ENCODE measurements at places on chromosomes 5 and 9. TPM values are rescaled to one million over a fixed set of nuclear protein-coding genes. Genes with fewer than 3 reads are reported as not detected.

- DNase-seq: no peak
Measured at GRCh38 chr9:127136880-127137639, 14.6 kb upstream of the ANGPTL2 start.

Gene SPINK7
- total RNA-seq: not detected

GRCh38 chr5:140548300-140548688, 832 bp downstream of the EIF4EBP3 start:
- no peak for DNase-seq

Gene TRIO
- 310 TPM for total RNA-seq

- no peak for DNase-seq
Measured at GRCh38 chr9:76191493-76191892, 202.7 kb downstream of the RFK start.

- DNase-seq: peak; percentile 47
Measured at GRCh38 chr9:114156657-114157421, 1.5 kb downstream of the COL27A1 start.

DNA sequence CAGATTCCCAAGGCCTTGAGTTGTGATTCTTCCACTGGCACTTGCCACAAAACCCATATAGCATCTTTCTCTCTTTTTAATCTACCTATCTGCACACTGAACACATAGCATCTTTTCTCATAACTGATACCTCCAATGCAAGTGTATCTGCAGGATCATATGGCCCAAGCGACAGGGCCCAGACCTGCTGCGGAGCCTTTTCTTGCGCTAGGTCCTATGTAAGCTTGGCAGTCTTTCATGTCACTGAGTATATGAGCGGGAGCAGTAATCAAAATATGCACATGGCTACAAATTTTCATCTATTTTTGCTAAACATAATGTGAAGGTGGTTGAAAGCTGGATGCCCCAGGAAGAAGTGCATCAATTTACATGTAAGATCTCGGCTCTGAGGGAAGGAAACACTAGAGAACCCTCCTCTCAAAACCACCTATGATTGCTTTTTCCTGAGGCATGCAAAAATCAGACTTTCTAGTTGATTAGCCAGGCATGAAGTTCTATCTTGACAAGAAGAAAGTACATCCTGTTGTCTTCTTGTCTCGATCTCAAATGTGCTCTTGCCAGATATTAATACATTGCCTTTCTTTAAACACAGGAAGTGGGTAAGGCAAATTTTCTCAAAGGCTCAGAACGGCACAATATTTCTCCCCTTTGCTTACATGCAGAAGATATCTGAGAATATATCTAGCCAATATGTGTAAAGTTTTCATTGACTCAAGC, 26.9 kb upstream of the CEMIP2 start:
- DNase-seq: no peak

GRCh38 chr5:1642621-1643061, 118.9 kb upstream of the LPCAT1 start:
- no peak for DNase-seq

DNA sequence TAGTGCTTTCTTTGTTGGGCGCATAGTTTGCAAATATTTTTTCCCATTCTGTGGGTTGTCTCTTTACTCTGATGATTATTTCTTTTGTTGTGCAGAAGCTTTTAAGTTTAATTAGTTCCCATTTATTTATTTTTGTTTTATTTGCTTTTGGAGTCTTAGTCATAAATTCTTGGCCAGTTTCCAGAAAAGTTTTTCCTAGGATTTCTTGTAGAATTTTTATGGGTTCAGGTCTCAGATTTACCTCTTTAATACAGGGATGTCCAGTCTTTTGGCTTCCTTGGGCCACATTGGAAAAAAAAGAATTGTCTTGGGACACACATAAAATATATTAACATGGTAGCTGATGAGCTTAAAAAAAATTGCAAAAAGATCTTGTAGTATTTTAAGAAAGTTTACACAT, 122.0 kb downstream of the WDR70 start:
- DNase-seq: no peak

Gene UBE2R2
- total RNA-seq: 28.5 TPM

DNA sequence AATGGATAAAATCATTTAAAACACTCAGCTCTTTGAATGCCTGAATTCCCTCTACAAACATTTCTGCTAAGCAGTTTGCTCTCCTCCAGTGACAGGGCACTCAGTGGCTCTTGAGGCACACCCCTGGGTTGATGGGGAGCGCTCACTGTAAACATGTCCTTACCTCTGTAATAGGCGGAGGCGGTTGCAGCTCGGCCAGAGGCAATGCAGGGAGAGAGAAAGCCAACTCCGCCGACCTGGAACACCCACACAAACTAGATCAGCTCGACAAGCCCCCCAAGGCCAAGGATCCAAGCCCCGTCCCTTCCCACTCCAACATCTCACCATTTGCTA, 329 bp downstream of the CDC23 start:
- DNase-seq: peak; percentile 18

DNA sequence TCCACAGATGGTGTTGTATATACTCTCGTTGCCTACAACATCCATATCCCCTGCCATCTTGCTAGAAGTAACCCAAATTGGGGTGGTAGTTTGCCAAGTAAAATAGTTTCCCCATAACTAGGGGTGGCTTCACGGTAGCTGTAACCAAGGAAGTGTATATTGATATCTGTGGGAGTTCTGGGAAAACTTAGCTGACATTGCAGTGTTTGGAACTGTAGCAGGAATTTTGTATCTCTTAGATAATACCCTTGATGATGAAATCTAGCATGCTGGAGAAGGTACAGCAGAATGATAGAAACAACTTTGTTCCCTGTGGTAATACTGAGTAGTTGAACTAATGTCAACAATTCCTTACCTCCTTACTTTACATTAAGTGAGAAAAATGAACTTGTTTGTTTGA, 29.8 kb downstream of the FBXL7 start:
- no peak for DNase-seq

Gene GRXCR2
- total RNA-seq: not detected

GRCh38 chr9:122806661-122807060, 6.7 kb downstream of the OR1K1 start:
- no peak for DNase-seq

DNA sequence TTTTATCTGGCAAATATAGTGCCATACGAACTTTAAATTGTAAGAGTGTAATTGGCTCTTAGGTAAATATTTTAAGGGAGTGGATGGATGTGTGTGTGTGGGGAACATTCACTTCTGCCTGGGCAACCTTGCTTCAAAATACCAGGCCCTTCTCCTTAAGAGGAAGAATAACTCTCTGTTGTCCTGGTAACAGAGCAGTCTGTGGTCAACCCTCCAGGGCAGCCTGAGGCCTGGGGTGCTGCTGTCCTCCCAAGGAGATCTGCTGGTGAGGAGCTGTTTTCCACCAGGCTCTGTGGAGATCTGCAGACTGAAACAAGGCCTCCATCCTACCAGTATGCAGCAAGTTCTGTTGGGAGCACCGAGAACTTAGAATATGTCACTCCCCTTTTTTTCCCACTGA, 325.2 kb downstream of the PSAT1 start:
- DNase-seq: no peak

Gene HTR1A
- total RNA-seq: 20.4 TPM

Gene RANBP3L
- total RNA-seq: 10.6 TPM

Gene FOXD4L3
- not detected for total RNA-seq

DNA sequence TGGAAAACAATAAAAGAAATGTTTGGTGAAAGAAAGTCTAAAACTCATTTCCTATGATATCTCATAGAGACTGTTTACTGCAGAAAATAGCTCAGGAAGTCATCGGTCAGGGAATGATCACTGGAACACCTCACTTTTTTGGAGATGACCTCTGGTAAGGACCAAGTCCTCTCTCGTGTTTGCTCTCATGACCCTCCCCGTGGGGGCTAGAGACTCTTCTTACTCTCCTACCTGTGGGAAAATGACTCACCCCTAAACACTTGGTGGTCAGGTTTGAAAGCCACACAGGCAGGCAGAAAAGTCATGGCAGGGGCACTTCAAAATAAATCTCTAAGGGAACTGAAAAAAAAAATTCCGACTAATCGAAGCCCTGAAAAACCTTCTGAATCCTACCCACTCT, 48.2 kb downstream of the FAM240B start:
- no peak for DNase-seq

Gene ANKRD20A1
- total RNA-seq: 6.5 TPM

DNA sequence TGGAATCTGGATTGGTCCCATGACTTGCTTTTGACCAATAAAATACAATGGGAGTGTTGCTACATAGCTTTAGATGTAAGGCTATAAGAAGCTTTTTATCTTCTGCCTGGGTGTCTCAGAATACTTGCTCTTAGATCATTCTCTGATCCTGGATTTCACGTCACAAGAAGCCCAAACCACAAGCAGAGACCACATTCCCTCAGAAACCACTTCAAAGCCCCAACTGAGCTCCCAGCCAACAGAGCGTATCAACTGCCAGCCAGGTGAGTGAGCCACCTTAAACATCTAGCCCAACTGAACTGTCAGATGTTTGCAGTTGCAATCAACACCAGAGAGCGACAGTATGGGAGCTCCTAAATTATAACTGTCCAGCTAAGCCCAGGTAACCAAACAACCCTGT, 687.1 kb downstream of the TLE1 start:
- no peak for DNase-seq

DNA sequence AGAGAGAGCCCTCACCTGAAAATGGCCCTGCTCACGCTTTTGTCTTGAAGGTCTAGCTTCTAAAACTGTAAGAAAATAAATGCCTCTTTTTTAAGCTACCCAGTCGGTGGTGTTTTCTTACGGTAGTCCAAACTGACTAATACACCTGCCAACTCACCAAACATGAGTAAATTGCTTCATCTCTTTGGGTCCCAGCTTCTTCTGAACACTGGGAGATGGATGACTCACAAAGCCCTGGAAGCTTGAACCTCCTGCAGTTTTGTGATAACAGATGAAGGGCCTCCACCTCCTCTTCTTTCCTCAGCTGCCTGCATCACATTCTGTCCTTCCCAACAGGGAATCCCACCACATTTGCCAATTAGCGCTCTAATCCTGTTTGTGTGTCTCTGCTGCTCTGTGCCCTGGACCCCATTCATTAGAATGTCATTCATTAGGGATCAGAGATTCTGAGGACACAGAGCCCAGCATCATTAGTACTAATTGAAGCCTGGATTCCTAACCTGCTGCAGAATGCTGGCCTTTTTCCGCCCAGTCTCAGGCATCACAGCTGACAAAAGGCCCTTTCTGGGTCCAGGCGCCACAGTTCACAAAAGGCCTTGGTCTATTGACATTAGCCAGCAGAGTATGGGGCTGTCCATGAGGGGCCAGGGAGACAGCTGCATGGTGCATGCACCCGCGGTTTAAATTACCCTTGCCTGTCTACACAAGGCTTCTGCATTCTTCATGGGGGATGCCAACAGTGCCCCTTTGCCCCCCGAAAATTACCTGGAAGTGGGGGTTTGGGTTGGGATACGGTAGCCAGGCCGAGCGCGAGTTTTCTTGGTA, 349.3 kb downstream of the SEMA5A start:
- no peak for DNase-seq

GRCh38 chr9:92764988-92765936, 629 bp upstream of the BICD2 start:
- DNase-seq: peak; percentile 84

DNA sequence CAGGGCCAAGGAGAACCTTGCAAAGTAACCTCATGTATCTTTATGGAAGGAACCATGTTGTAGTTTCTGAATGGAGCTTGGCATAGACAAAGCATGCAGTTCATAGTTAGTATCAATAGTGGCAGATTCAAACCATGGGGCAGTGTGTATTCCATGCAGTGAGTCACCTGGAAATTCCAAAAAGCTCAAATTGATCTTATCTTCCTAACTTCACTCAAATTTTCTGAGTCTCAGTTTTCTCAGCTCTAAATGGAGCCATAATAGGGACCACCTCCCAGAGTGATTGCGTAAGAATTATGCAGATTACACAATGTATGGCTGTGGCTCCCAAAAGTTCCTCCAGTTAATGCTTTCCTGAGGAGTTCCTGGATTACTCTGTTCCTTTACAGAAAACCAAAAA, 549.9 kb upstream of the KLF4 start:
- DNase-seq: no peak

DNA sequence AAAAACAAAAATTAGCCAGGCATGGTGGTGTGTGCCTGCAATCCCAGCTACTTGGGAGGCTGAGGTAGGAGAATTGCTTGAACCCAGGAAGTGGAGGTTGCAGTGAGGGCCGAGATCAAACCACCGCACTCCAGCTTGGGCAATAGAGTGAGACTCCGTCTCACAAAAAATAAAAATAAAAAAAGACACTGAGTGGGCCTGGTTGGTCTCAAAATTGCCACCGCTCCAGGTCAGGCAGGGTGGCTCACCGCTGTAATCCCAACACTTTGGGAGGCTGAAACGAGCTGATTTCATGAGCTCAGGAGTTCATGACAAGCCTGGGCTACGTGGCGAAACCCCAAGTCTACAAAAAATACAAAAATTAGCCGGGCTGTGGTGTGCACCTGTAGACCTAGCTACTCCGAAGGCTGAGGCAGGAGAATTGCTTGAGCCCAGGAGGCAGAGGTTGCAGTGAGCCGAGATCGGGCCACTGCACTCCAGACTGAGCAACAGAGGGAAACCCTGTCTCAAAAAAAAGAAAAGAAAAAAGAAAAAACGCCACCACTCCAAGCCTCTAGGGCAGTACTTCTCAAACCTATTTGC, 1.8 kb downstream of the STK10 start:
- no peak for DNase-seq

- no peak for DNase-seq
Measured at GRCh38 chr5:60960591-60960990, 15.6 kb downstream of the NDUFAF2 start.

GRCh38 chr5:140312791-140313189, 9.9 kb upstream of the PFDN1 start:
- DNase-seq: no peak

Gene TAL2
- total RNA-seq: 13.5 TPM

Gene GABRB2
- total RNA-seq: 71.7 TPM

- DNase-seq: no peak
Measured at GRCh38 chr5:113375480-113376060, 59.2 kb downstream of the TSSK1B start.

DNA sequence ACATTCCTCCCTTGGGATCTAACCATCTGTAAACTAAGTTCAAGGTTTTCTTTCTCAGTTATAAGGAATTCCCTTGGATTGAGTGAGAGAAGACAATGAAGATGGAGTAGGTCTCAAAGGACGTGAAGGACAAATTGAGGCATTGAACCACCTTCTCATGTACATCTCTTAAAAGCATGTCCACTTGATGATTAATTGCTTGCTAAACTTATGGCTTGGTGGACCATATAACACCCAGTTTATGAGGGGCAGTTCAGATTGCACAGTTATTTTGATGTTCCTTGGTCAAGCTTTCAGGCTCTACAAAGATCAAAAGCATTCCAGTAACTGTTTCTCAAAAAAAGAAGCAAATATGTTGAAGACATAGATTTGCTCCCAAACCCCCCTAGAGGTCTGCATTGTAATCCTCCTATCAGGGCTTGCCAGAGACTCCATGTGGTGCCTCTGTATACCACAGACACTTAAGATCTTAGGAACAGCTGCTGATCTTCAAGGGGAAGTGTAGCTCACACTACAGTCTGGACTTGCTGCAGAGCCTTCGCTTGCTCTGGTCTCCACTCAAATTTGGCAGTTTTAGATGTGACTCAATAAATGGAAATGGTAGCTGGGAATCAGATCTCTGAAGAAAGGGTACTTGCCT, 56.9 kb upstream of the ALDH1A1 start:
- DNase-seq: no peak

Gene FOXD4L4
- 0.41 TPM for total RNA-seq
